SK-MEL-5 (cell line): ENCODE measurements at places on chromosomes 1 and 21. TPM values are rescaled to one million over a fixed set of nuclear protein-coding genes. Genes with fewer than 3 reads are reported as not detected.

- DNase-seq = peak; percentile 10
Measured at GRCh38 chr21:27572696-27573095, 605.8 kb upstream of the ADAMTS5 start.

DNA sequence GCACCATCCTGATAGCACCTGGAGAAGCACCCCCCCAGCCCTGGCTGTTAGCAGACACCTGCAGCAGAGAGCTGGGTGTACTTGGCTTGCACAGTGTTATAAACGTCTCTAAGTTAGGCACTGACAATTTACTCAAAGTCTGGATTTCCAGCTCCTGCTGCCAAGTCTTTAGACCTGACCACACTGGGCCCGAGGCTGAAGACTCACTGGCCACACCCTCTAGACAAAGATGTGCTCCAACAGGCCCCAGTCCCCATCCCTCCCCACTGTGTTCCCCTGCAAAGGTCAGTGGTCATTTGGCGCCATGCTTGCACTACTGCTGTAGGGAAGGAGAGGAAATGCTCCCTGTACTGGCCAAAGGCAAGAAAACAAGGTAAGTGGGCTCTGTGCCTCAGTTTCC, 31.1 kb downstream of the PADI6 start:
- DNase-seq = no peak

- DNase-seq = no peak
Measured at GRCh38 chr1:40818264-40818961, 34.8 kb downstream of the KCNQ4 start.

DNA sequence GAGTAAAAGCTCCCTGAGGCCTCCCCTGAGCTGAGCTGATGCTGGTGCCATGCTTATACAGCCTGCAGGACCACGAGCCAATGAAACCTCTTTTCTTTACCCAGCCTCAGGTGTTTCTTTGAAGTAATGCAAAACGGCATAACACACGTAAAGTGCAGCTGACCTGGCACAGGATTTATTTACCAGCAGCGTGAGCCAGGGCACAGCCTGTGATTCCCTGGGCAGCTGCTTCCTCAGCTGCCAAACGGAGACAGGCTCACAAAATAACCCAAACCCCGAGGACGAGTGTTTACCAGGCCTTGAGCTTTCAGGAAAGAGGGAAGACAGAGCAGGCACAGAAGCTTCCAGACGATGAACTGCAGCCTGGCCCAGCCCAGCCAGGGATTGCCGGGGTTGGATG, 120.6 kb upstream of the ARHGEF16 start:
- DNase-seq = no peak

DNA sequence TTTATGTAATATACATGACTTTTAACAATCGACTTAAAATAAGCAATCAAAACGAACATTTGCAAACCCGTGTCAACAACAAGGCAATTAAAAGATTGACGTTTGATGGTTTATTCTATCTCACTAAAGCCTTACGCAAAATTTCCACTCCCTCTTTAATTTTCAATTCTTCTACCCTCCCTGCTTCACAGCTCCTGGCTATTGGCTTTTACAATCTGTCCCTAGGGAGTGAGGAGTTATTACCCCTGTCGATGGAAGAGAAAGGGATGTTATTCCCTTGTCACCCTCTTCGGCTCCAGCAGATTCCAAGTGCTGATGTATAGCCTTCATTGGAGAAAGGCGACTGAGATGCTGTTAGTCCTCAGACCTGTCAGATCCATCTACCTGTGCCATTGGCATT, 161.3 kb downstream of the ZNF281 start:
- DNase-seq = peak; percentile 21

- no peak for DNase-seq
Measured at GRCh38 chr1:247740721-247741120, 2.3 kb downstream of the OR14K1 start.

DNA sequence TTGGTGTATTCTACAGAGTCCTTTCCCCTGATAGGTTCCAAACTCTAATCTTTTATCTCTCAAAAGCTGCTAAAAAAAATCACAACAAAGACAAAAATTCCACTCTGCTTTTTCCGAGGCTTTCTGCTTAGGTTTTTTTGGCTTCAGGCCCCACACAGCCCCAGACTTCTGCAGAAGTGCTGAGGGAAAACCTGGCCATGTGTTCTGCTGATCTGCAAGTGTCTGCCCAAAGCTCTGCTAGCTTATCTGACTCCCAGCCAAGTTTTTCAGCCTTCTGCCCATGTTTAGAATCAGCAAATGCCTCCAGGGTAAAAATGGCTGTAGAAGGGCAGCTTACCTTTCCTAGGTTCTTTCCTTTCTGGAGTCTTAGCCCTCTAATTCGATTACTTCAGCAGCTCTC, 28.4 kb downstream of the DISP3 start:
- DNase-seq = no peak

DNA sequence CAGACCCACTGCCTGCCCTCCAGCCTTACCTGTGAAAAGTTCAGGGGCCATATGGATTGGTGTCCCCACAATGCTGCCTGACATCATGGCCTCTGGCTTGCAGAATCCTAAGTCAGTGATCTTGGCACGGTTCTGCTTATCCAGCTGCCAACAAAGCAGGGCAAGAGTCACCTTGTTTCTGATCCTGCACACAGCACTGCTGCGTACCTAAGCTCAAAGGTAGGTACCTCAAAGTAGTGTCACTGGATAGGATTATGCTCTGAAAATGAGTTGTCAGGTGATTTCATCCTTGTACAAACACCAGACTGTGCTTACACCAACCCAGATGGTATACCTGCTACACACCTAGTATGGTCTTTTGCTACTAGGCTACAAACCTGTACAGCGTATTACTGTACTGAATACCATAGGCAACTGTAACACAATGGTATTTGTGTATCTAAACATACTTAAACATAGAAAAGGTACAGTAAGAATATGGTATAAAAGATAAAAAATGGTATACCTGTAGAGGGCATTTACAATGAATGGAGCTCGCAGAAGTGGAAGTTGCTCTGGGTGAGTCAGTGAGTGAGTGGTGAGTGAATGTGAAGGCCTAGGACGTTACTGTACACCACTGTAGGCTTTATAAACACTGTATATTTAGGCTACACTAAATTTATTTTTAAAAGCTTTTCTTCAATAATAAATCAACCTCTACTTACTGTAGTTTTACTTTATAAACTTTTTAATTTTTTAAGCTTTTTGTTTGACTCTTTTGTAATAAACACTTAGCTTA, 29.1 kb upstream of the RBBP5 start:
- DNase-seq = no peak

GRCh38 chr1:24928689-24929397, 1.2 kb downstream of the RUNX3 start:
- DNase-seq = no peak

DNA sequence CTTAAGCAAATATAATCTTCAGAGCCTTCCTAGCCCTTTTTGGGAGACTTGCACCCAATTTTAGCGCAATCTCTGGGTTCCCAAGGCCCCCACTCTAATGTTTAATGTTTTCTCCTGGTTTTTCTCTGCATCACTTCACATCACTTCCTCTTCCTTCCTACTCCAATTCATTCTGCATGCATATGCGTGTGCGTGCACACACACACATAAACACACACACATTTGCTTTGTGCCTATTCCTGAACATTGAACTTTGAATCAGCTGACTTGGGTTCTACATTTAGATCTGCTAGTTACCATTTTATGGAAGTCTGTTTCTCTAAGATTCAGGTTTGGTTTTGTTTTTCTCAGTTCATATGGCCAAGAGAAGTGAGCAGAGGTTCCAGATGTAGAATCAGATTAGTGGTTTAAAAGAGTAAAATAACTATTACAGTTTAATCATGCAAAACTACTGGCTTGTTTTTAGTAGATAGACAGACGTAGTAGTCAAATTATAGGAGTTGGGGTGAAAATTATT, 7.4 kb upstream of the EDEM3 start:
- DNase-seq = no peak

- no peak for DNase-seq
Measured at GRCh38 chr21:15775981-15776380, 46.2 kb downstream of the USP25 start.

- DNase-seq = no peak
Measured at GRCh38 chr1:3072391-3073185, 3.6 kb downstream of the PRDM16 start.

GRCh38 chr1:31891280-31891679, 46.9 kb downstream of the PTP4A2 start:
- no peak for DNase-seq

GRCh38 chr1:235808223-235808622, 58.5 kb downstream of the LYST start:
- no peak for DNase-seq

DNA sequence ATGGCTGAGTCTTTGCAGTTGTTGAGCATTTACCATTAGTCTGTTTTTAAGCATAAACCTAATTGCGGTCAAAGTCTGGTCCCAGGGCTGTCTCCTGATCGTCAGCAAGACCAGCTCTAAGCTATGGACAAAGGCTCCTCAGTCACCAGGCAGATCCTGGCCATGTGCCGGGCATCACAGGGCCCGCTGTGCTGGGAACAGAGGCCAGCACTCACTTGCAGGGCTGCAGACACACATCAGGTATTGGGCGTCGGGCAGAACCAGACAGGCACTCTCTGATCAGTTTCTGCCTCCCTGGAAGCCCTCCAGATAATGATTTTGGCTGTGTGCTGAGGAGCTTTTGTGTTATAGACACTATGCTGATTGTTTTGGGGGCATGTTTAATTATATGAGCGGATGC, 26.6 kb downstream of the TMEM51 start:
- DNase-seq = peak; percentile 99

DNA sequence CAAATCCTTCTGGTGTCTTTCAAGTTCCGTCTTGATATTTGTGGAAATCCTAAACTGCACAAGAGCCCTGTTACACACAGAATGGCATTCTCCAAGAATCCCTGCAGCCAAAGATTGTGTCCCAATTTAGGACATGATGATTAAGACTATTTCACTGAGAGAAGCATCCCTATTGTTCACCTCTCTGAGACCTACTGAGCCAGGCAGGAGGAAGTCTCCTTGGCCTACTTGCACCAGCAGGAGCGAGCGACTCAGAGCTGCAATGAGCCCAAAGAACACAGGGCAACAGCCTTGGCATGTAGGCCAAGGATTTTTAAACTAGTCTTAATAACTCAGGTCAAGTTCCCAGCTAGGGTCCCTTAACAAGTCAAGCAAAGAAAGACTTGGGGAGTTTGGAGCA, 79.4 kb upstream of the RUNX1 start:
- DNase-seq = no peak

GRCh38 chr1:37822906-37823815, 15.2 kb upstream of the YRDC start:
- no peak for DNase-seq

The EXOSC10 gene
- 82.4 and 88.8 TPM in 2 replicates for total RNA-seq

The USH2A gene
- total RNA-seq = 0.67 and 0.79 TPM in 2 replicates
